ENCODE measurements at places on chromosomes 1 and 21. TPM values are rescaled to one million over a fixed set of nuclear protein-coding genes. Genes with fewer than 3 reads are reported as not detected.

DNA sequence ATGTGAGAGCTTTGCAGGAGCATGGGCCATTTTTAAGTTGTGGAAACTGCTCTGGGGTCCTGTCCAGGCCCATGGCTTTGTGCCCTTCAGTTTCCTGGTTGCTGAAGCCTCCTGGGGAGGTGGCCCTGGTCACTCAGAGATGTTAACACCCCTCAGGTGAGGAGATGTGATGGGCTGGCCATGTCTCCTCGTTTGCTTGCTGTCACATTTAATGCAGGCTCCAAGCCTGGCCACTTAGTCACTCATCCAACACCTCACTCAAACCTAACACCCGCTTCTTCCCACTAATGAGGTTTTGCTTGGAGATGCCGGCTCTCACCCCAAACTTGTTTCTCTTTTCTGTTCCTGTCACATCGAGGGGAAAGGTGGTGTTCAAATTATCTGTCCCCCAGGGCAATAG lies 192.7 kb downstream of the PTPRU start:
- DNase-seq: no peak

DNA sequence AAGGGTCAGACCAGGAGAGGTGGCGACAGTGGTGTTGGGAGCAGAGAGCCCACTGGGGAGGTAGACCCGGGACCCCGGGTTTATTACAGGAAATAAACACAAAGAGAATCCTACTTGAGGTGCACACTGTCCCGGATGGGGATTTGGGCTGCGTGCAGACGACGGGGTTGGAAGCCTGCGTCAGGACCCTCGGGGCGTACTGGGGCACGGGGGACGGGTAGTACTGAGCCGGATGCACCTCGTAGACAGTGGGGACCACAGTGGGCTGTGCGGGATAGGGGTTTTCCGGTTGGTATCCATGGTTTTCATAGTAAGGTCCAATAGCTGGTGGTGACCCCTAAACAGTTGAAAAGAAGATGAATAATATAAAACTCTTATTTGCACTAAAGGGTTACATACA lies 13.7 kb downstream of the TMPRSS2 start:
- DNase-seq: no peak

GRCh38 chr1:2381741-2382620 lies 9.4 kb downstream of the MORN1 start:
- DNase-seq: peak; percentile 66

The RUNX3 gene
- polyA plus RNA-seq: 0.47 TPM

DNA sequence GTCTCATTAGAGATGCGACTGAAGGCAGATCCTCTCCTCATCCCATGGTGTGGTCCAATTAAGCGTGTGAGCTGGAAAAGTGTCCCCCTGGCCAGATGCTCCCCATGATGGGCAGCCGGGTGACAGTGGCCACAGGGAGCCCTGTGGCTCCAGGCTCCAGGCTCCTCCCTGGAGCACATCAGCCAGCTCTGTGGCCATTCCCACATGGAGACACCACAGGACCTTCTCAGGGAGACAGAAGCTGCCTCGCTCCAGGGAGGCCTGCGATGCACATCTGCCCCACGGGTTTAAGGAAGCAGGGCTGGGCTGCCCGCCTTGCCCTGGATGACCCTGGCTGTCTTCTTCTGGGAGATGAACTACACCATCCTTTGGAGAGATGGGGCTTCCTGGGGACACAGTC lies 99.9 kb upstream of the TLR5 start:
- DNase-seq: no peak

DNA sequence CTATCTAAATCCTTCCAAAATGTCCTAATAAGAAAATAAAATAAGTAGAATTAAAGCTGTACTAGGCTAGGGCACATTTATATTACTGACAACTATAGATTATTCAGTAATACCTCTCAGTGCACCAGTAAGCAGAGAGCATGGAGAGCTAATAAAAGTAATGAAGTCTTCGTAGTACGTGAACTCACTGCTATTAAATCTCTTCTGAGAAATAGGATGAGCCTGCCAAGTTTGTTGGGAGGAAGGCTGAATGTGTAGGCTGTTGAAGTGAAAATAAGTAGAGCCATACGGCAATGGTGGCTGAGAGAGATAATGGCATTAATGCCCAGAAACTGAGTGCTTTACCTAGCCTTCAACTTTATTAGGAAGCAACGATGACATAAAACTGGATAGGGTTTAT lies 73.9 kb upstream of the NR5A2 start:
- no peak for DNase-seq

- no peak for DNase-seq
These were observed 226.2 kb downstream of the KIF26B start for GRCh38 chr1:245380790-245381535.

DNA sequence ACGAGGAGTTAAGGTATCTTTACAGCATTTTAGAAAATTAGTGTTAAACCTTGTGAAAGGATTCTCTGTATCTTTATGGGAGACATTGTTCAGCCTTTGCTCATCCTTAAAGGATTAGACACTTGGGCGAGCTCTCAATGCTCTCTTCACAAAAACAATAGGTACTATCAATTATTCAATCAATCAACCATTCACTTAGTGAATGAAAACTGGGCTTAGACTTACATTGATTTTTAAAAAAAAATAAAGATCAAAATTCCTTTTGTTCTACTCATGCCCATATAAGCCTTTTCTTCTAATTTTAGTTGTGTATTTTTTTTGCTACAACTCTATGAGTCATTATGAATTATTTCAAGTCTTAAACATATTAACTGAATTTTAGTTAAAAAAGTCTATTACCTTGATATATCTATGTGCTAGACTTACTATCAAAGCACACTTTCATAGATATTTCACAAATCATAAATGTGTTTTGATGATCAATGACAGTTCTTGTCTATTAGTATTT lies 181.2 kb downstream of the DPYD start:
- no peak for DNase-seq

GRCh38 chr1:112881742-112882127 lies 74.3 kb downstream of the SLC16A1 start:
- DNase-seq: no peak
